NCI-H748 treated with DMSO at 0.1 percent for 48 hours (cell line): ENCODE measurements at places on chromosomes 2 and 18.

DNA sequence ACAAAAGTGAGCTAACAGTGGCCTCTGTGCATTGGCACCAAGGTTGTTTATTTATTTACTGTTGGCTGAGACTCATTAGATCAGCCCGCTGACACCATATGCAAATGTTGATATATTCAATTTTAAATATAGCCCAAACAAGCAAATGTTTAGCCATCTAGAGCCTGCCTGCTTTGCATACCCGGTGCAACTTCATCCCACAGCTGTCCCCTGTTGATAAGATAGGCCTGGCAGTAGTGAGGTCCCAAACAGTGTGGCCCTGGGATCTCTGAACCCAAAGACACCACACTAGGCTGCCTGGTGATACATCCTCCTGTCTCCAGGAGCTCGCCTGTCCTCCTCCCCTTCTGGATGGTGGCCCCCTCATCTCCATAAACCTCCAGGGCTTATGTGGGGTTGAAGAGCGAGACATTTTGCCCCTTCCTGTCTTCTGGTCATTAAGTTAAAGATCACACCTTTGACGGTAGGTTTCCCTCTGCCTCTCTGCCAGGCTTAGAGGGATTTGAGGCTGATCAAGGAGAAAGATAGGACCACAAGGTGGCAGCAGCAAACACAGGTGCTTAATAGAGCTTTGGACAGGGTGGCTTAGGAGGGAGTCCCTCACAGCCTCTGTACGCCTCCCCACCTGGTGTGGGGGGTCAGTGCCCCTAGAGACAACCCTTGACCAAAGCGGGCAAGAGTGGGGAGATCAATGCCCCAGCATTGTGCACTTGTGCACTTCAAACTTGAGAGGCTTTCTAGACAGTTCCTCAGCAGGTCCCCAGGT, 23.7 kb upstream of the MYO5B start:
- DNase-seq, result no peak

GRCh38 chr2:43050866-43051265, 175.5 kb downstream of the ZFP36L2 start:
- DNase-seq, result no peak

GRCh38 chr2:211367711-211368110, 811.3 kb downstream of the CPS1 start:
- no peak for DNase-seq

GRCh38 chr2:72926368-72926767, 9.0 kb downstream of the EMX1 start:
- no peak for DNase-seq

DNA sequence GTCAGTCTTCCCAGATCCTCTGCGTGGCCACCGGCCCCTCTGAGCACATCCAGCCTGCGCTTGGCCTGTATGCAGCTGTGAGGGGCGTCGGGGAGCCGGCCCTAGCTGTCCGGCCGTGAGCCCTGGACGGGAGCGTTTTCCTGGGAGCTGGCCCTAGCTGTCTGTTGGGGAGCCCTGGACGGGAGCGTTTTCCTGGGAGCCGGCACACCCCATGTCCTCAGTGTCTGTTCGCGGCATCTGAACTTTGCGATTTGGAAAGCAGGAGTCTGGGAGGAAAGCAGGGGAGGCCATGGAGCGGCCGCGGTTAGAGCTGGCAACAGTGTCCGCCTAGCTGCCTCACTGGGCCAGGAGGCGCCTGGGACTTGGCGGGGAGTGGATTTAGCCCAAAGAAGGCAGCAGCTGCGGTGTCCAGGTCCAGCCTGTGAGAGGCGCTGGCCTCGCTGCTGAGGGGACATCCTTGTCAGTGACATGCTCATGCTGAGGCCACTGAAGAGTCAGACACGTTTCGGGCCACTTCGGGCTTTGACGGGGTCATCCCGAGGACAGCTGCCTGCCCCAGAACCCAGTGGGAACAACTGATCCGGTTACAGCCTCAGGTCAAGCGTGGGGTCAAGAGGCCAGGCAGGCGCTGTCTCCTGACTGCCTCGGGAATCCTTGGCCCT, 75.8 kb downstream of the KCNG2 start:
- DNase-seq, result no peak

- no peak for DNase-seq
These were observed 154.1 kb upstream of the RBBP8 start for GRCh38 chr18:22778996-22779395.

- no peak for DNase-seq
These were observed 10.7 kb downstream of the OSBPL6 start for GRCh38 chr2:178204977-178205376.

- peak; percentile 81 for DNase-seq
These were observed 296.5 kb downstream of the MTX2 start for GRCh38 chr2:176565641-176566323.

- DNase-seq, result peak; percentile 13
These were observed 38.3 kb downstream of the TMEM17 start for GRCh38 chr2:62467475-62468321.

GRCh38 chr2:192500550-192501200, 305.9 kb upstream of the TMEFF2 start:
- DNase-seq, result no peak

GRCh38 chr2:148362144-148362796, 282.3 kb upstream of the EPC2 start:
- DNase-seq, result no peak

- DNase-seq, result no peak
These were observed 15.4 kb upstream of the DGKD start for GRCh38 chr2:233338812-233339368.

DNA sequence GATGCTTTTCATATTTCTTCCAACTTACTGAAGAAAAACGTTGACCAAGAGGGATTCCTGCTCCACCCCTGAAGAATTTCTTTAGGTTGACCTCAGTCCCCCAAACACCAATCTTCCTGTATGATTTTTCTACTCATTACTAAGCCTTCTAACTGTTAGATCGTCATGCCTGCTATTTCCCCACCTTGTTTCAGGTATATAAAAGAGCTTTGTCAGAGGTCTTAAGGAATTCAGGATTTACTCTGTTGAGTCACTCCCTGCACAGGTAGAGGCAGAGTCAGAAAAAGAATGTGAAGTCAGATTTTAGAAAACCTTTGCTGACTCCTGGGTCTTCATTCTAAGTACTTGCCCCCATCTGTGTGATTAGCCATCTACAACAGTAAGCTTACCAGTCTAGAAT, 83.8 kb upstream of the NOSTRIN start:
- no peak for DNase-seq

- no peak for DNase-seq
These were observed 164.8 kb upstream of the DOCK10 start for GRCh38 chr2:225207043-225207442.

DNA sequence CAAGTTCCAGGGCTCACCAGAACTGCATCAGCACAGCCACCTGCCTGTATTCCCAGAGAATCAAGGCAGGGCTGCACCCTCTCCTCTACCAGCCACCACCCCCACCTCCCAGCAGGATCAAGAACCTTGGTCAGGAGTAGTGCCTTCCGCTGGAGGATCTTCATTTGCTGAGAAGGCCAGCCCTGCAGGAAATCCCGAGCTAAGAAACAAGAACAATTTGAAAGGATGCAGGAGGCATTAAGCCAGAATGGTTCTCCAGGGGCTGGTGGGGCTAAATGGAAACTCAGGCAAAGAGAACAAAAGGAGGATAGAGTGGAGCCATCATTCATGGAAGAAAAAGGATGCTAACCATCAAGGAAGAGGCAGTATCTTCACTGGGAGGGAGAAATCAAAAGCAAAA, 147.3 kb upstream of the SLC14A2 start:
- no peak for DNase-seq

GRCh38 chr2:201237486-201238123, 22.7 kb upstream of the CASP8 start:
- DNase-seq, result no peak

DNA sequence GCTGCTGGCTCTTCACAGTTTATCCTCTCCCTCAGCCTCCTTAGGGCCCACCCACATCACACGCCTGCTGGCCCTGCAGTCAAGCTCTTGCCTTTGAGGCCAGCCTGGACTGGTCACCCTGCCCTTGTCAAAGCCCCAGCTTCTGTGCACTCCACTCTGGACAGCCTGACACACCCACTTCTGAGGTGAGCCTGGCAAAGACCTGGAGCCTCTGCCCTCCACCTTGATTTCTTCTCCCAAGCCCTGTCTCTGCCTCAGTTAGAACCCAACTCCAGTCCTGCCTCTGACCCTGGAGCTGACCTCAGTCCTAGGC, 37.0 kb upstream of the TAF1B start:
- DNase-seq, result no peak

GRCh38 chr2:220556658-220557057, 929.2 kb downstream of the SLC4A3 start:
- no peak for DNase-seq

DNA sequence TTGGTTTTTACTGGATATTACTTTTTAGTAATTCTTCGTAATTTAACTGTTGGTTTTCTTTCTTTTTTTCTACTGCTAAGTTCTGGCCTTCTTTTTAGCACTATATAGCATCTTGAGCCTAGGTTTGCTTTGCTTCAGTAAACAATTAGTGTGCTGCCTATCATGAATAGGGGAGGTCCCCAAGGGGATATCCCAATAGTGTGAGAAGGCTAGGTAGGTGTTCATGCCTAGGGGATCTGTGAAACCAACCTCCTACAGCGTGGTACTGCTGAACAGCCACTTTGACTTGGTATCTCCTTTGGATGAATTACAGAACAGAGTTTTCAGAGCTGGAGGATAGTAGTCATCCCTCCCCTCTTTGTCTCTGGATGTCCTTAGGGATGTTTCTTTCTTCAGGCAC, 310.2 kb upstream of the HNMT start:
- DNase-seq, result no peak

- no peak for DNase-seq
These were observed 6.9 kb downstream of the CEP68 start for GRCh38 chr2:65062843-65063825.

- DNase-seq, result no peak
These were observed 24.1 kb upstream of the NMUR1 start for GRCh38 chr2:231554327-231554726.

GRCh38 chr2:8693157-8693821, 11.4 kb downstream of the ID2 start:
- DNase-seq, result no peak

- DNase-seq, result no peak
These were observed 60.4 kb downstream of the WDSUB1 start for GRCh38 chr2:159226059-159226461.

GRCh38 chr2:64763126-64763525, 109.4 kb upstream of the SERTAD2 start:
- DNase-seq, result no peak

DNA sequence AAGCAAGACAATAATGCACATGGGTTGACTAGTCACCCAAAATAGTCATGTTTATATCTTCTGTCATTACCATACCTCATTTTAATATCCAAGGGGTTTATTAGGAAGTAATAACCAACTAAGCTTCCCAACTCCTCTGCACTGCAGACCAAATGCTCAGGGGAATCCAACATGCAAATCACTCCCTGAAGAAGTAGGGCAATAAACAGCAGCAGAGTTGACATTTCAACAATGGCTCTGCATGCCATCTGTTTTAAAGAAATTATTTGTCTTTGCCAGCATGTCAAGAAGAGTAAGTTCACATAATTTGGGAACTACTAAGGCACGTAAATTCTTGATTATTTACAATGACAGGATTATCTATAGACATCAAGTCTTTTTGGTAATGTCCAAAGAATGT, 84.4 kb upstream of the LYPD1 start:
- no peak for DNase-seq

DNA sequence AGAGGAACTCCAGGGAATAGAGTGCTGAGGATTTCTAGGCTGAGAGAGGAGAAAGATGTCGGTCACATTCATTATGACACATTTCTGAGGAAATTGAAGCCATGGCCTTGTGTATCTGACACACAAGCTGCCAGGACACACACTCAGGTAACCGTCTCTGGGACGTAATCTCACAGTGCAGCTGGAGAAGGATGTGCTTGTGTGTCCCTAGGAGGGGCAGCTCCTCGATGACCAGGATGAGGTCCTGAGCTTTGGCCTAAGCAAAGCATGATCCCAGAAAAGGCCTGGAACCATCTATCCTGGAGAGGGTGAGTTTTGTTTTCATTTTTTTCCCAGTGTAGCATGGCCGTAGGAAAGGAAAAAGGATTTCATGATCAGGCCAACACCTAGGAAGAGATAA, 102.2 kb downstream of the CAPN13 start:
- no peak for DNase-seq

DNA sequence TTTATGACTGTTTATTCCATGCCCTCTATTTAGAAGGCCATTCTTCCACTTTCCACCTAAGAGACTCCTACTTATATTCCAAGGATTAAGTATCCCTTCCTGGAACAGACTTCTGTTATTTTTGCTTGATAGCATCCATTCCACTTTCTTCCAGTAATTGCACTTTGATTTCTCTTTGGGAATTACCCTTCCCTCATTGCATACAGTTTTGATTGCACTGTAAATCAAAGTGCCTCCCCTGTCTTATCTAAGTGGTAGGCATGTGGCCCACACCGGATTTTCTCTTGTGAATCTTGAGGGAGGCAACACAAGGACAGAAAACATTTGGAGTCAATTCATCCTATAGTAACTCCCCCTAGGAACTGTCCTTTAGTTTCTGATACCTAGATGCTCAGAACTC, 120.4 kb downstream of the PDE11A start:
- no peak for DNase-seq

- no peak for DNase-seq
These were observed 194.3 kb downstream of the MTX2 start for GRCh38 chr2:176463546-176463945.

DNA sequence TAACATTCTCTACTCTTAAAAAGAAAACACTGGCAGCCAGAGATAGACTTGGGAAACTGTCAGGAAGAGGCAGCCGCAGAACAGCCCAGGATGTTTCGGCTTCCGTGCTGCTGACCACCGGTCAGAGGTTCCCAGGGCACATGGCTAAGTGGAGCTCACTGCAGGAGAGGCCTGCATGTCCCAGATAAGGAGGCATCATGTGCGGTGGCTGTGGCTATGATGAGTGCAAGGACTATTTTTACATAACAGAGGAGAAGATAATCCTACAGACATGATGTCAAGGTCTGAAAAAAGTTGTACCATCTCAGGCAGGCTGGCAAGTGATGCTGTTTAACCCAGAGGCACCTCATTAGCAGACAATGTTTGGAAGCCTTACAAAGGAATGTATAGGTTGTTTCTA, 252.3 kb downstream of the CYRIA start:
- DNase-seq, result no peak

DNA sequence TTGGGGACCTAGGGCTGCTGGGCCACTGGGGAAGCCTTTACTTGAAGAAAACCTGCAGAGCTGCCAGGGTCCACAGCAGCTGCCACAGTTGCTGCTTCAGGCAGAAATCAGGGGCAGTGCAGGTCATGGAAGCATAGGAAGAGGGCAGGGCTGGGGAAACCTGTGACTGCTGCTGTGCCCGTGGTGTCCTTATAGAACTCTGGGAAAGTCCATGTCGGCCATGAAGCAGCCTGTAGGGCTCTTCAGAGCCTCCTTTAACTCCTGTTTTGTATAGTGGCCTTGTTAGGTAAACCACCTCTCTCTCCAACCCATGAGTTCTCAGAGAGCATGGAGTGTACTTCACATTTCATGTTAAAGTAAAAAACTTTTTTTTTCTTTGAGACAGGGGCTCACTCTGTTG, 62.1 kb downstream of the SMAD4 start:
- no peak for DNase-seq

- DNase-seq, result no peak
These were observed 27.9 kb downstream of the PUM2 start for GRCh38 chr2:20322527-20323300.

- peak; percentile 63 for DNase-seq
These were observed 201.1 kb downstream of the PRKCE start for GRCh38 chr2:45852450-45853150.
